ENCODE measurements at places on chromosomes 7 and 10.

- DNase-seq = no peak
These were observed 534.9 kb downstream of the DNAJB6 start for GRCh38 chr7:157871681-157872080.

GRCh38 chr10:17021656-17022465 lies 107.8 kb downstream of the CUBN start:
- DNase-seq = no peak

GRCh38 chr7:5065107-5065407 lies 19.4 kb downstream of the RBAK start:
- no peak for DNase-seq

- no peak for DNase-seq
These were observed 411.2 kb downstream of the GLRX3 start for GRCh38 chr10:130547368-130547767.

- DNase-seq = no peak
These were observed 61.2 kb upstream of the ODAD2 start for GRCh38 chr10:28060031-28060607.

DNA sequence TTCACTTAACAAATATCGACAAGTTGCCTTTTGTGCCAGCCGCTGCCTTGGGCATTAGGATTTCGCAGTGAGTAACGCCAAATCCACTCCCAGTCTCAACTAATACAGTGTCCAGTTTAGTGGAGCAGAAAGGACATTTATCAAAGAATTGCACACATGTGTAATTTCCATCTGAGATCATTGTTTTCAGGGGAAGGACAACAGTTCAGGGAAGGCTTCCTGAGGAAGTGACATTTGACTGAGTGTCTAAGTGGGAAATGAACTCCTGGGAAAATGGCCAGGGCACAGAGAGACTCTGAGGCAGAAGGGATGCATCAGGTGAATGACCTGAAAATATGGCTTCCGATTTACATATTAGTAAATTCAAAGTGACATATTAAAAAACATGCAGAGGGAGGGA lies 89.4 kb downstream of the ITGA8 start:
- DNase-seq = no peak

DNA sequence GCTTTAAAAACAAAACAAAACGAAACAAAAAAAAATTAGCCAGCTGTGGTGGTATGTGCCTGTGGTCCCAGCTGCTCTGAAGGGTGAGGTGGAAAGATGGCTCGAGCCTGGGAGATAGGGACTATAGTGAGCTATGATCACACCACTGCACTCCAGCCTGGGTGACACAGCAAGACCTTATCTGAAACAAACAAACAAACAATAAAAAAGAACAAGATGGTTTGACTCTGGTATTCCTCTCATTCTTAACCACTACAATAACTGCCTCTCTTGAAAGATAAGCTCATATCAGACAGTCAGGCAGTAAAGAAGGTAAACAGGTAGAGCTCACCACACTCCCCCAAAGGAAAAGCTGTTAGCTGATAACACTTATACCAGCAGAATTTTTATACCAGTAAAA lies 14.1 kb upstream of the DUSP5 start:
- no peak for DNase-seq

DNA sequence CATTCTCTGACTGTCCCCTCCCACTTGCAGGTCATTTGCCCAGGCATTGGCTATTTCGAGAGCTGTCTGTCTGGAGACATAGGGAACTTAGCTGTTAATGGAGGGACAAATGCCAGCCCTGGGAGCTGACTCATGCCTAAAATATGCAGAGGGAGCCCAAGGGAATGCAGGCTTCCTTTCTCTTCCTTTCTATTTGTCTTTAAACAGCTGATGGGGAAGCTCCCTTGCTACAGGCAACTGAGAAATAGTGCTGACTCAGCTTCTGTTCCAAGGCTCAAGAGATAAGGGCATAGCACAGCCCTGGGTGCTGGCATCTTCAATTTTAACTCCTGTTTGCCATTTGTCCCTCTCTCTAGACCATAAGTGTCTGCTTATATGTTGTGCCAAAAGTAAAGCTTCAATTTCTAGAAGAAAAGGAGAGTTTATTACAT lies 82.7 kb upstream of the C1GALT1 start:
- DNase-seq = peak; percentile 63

- DNase-seq = no peak
These were observed 11.5 kb upstream of the ANAPC16 start for GRCh38 chr10:72204296-72204695.

DNA sequence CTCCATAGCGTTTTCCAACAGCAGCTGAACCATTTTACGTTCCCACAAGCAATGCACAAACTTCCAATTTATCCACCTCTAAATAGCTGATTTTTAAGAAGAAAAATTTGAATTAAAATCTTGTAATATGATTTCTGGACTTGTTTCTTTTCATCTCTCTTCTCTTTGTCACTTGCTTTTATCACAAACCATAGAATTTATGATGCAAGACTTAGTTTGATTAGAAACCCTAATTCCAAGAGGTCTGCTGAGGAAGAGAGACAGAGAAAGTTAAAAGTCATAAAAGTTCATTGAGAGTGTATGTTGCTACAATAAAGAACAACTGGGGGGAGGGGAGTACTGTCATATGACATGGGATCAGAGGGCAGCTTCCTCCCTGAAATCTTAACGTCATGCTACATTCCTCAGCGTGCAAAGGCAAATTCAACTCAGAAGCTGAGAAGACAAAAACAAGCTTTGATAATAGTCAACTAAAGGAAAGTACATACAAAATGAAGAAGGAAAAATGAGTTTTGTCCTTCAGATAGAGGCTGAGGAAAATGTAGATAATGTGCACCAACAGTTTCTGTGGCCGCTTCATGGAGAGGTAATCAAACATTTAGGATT lies 18.4 kb upstream of the CUBN start:
- DNase-seq = no peak

GRCh38 chr7:1668396-1669063 lies 1.5 kb upstream of the ELFN1 start:
- no peak for DNase-seq

DNA sequence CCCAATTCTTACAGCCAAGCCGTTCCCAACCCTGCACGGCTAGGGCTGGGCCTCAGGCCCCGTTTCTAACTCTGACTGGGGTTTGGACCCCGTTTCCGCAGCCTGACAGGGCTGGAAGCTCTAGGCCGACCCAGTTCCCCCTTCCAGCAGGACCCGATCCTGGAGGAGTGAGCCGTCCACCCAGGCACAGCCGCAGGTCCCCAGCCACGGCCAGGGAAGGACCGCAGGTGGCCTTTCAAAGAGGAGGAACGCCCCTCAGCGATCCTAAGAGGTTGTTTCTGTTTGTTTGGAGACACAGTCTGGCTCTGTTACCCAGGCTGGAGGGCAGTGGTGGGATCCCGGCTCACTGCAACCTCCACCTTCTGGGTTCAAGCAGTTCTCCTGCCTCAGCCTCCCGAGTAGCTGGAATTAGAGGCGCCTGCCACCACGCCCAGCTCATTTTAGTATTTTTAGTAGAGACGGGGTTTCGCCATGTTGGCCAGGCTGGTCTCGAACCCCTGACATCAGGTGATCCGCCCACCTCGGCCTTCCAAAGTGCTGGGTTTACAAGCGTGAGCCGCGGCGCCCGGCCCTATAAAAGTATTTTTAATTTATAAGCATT lies 778 bp upstream of the GET4 start:
- DNase-seq = no peak

GRCh38 chr10:29921071-29921446 lies 138.3 kb downstream of the JCAD start:
- DNase-seq = no peak

DNA sequence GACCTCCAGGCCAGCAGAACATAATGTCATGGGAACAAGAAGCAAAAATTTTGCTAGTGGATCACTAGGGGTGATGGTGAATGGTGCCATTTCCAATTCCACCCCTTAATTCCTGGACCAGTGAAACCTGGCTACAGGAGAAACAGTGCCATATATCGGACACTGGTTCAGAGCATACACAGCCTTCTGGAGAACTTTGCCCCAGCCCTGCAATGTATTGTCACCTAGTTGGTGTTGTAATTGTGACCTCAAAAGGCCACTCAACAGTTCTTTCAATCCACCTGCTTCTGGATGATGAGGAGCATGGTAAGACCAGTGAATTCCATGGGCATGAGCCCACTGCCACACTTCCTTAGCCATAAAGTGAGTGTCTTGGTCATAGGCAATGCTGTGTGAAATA lies 59.8 kb upstream of the AASS start:
- no peak for DNase-seq

DNA sequence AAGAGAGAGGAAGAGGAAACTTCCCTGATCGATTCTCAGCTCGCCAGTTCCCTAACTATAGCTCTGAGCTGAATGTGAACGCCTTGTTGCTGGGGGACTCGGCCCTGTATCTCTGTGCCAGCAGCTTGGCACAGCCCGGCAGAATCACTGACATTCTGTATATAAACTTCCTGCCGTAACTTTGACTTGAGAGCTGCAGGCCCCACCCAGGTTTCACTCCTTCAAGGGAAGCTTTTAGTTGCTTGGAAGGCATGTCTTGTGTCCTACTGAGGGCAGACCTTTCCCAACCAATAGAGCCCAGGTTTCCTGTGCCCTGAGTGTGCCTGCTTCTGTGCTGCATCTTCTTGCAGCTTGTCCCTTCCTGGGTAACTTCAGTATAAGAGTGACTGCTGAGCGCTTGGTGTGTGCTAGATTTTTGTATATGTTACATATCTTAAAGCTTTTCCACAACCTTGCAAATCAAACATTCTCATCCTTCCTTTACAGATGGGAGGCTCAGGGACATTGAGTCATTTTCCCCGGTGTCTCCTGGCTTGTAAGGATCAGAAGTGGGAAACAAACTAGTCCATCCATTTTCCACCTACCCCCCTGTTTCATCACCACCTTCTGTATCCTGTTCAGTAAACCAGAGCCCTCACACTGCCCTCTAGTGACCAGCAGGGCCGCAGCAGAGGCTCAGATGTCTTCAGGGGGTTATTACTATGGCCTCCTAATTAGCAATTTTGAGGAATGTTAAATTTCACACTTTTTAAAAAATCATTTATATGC lies 225.2 kb upstream of the PRSS58 start:
- DNase-seq = peak; percentile 66

DNA sequence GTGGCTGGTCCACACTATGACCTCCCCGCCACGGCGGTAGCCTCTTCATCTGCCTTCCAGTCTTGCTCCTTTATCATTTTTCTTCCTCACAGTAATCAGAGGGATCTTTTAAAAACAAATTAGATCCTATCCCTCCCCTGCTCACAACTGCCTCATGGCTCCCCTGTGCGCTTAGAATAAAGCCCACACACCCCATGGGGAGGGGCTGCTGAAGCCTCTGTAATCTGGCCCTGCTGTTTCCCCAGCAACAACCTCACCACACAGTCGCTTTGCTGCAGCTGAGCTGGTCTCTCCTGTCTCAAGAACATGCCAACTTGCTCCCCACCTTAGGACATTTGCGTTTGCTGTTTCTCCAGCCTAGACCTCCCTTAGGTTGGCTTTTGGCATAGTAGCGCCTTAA lies 41.0 kb downstream of the SP8 start:
- no peak for DNase-seq

DNA sequence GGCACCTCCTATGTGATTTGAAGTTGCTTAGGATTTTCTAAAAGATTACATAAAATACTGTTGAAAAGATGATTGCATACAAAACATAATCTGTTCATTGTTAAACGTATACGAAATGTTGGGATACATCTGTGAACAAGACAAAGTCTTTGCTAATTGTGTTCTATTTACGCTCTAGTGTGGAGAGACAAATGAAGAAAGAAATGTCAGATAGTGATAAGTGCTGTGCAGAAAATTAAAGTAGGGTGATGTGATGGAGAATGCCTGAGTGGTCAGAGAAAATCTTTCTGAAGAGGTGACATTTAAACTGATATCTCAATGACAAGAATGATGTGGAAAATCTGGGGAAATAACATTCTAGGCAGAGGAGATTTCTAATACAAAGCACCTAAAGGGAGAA lies 13.4 kb upstream of the ZRANB1 start:
- DNase-seq = no peak

GRCh38 chr7:131010717-131011431 lies 276.9 kb upstream of the KLF14 start:
- no peak for DNase-seq

GRCh38 chr10:124983321-124983720 lies 41.4 kb downstream of the ZRANB1 start:
- no peak for DNase-seq

GRCh38 chr7:30907527-30908267 lies 4.0 kb upstream of the AQP1 start:
- DNase-seq = no peak

DNA sequence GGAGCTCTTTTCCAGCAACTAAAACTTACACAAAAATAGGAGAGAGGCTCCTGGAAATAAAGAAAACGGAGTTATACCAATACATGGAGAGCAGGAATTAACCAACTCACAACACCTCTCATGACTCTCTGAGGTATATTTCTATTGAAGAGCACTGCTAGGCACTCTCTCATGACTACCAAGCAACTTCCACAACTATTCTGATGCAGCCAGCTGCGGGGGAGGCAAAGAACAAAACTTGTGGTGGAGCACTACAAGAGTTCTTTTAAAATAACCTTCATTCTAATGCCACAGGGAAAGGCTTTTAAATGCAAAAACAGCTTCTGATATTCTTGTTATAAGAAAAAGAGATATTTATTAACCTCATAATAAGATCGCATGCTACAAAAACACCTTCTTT lies 140.7 kb downstream of the SLC25A13 start:
- DNase-seq = no peak

- no peak for DNase-seq
These were observed 332.1 kb downstream of the PHTF2 start for GRCh38 chr7:78130446-78131215.

- DNase-seq = no peak
These were observed 66.5 kb downstream of the AFAP1L2 start for GRCh38 chr10:114337510-114338462.

- no peak for DNase-seq
These were observed 598.1 kb downstream of the SH2D4B start for GRCh38 chr10:81135851-81136250.

DNA sequence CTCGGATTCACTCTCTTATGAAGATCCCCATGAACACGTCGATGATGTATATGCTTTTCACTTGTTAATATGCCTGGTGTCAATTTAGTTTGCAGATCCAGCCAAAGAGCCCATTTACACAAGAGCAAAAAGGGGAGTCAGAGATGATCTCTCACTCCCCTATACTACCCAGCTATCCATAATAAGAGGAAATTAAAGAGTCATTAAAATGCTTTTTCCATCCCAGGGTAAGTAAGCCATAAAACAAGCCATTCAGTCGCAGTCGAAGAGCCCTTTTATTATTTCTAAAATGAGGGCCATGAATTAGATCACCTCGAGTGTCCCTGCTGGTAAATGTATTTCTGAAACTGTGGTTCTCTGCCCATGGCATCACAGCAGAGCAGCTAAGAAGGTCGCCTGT lies 41.2 kb downstream of the CHCHD3 start:
- no peak for DNase-seq

GRCh38 chr7:31926991-31927584 lies 143.1 kb downstream of the PDE1C start:
- DNase-seq = no peak

- no peak for DNase-seq
These were observed at the start of gene MICALL2 for GRCh38 chr7:1458683-1459511. Gene MICALL2, minus strand, starts transcription at chr7:1459470. Its CDS starts 144 bp downstream, at chr7:1459326.

GRCh38 chr7:85229544-85229943 lies 42.7 kb upstream of the SEMA3D start:
- DNase-seq = no peak

- no peak for DNase-seq
These were observed 367.9 kb upstream of the MBL2 start for GRCh38 chr10:53140506-53140905.

Data from Ammon's horn (tissue), 1 donor.